Choroid plexus epithelial cell (primary cell): ENCODE measurements at places on chromosomes 4 and X.
A peak's percentile ranks its signal among the peaks of the same experiment; 100 is the strongest.

DNA sequence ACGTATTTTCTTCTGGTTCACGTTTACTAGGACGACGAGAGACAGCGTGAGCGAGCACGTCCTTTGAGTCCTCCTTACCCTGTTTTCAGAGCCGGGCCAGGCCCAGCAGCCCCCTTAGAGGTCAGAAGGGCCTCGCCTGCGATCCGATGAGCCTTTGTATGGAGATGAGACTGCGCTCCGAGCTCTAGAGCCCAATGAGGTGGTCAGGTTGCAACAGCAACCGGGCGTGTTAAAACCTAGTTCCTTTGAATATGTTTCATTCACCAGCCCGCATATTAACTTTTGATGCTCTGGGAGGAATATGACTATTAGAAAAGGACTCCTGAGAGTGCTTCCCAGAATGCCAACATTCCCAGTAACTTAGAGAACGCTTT, 55.6 kb upstream of the TADA2B start:
- DNase-seq = peak; percentile 40

- no peak for DNase-seq
Observed at GRCh38 chrX:17634542-17635207, 102.6 kb upstream of the SCML1 start.

DNA sequence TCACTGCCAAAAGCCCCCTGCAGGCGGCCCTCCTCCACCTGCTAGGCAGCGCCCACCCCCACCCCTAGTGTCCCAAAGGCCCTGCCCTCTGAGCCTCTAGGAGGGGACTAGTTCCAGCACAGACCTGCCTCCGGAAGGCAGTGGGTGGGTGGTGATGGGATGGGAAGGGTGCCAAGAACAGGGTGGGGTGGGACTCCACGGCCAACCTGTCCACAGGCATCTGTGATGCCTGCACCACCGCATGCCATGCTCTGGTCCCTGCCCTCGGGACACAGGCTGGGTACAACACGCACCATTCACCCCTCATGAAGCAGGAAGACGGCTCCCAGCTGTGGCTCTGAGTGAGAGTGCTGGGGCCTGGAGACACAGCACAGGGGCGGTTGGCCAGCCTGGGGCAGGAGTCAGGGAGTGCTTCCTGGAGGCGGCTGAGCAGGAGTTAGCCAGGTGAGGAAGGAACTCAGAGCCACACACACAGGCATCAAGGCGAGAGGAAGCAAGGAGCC, 243.1 kb upstream of the PSAPL1 start:
- DNase-seq = no peak

DNA sequence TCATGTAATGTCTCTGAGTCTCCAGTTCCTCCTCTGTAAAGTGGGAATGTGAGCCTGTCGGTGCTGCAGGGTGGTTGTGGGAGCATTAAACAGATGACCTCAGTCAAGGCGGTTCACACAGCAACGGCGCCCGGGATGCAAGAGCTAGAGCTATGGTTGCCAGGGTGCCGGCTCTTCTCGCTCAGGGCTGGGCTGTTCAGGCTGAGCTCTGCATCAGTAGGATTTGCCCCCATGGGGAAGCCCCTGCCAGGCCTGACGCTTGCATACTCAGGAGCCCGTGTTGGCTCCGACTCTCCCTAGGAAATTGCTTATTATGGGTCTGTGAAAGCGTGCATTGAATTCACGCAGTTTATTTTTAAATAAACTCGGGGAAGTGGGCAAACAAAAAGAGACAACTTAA, 67.3 kb downstream of the PSAPL1 start:
- DNase-seq = no peak

- peak; percentile 69 for DNase-seq
Observed at GRCh38 chr4:173264684-173265185, 69.4 kb downstream of the HMGB2 start.

DNA sequence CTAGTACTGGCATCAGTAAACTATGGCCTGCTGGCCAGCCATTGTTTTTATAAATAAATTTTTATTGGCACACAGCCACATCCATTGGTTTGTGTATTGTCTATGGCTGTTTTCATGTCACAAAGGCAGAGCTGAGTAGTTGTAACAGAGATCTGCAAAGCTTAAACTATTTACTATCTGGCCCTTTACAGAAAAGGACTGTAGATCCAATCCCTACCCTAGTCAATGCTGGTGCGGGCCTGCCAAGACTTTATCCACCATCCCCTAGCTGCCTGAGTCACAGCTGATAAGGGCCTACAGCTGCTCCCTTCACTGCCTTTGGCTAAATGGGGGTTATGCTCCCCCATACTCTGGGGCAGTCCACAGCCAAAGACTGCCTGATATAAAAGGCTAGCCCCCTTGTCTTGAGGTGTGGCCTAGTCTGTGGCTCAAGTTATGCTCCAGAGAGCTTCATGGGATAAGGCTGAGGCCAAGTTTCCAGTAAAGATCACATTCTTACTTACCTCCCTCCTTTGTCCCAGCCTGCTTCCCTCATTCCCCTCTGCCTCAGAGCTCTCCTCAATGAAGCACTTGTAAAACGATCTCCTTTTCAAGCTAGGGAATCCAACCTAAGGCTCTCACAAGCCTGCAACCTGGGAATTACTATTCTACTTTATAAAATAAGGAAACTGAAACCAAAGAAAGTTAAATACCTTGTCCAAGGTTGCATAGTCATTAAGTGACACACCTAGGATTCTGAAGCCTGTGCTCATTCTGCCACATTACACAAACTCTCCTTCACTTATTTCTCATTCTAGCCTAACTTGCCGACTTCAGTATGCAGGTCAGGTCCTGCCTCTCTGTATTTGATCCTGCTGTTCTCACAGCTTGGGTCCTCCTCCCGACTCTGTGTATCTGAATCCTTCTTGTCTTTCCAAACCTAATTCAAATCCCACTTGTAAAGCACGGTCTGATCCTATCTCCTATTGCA, 20.7 kb downstream of the ACE2 start:
- DNase-seq = peak; percentile 23

GRCh38 chrX:47501226-47502074, 18.4 kb upstream of the ZNF41 start:
- peak; percentile 73 for DNase-seq

GRCh38 chr4:121370729-121371325, 10.0 kb downstream of the QRFPR start:
- peak; percentile 67 for DNase-seq

- no peak for DNase-seq
Observed at GRCh38 chr4:138636781-138637180, 378.8 kb upstream of the NOCT start.

- no peak for DNase-seq
Observed at GRCh38 chrX:139286342-139286741, 244.2 kb upstream of the F9 start.

DNA sequence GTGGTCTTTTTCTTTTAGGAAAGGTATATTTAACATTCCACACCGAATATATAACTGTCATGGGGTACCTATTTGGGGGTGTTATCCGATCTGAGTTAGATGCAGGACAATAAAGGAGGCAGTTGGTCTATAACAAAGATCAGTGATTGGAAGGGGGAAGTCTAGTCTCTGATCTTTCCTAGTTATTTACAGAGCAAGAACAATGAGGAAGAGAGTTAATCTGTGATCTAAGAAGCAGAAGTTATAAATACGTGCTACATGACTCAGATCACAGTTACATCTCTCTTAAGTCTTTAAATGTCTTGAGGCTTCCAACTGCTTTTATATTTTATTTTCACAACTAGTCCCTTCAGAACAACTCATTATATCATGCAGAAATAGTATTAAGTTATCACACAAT, 33.2 kb upstream of the ARMCX4 start:
- no peak for DNase-seq

- peak; percentile 26 for DNase-seq
Observed at GRCh38 chrX:30864383-30864785, 24.7 kb downstream of the TAB3 start.

DNA sequence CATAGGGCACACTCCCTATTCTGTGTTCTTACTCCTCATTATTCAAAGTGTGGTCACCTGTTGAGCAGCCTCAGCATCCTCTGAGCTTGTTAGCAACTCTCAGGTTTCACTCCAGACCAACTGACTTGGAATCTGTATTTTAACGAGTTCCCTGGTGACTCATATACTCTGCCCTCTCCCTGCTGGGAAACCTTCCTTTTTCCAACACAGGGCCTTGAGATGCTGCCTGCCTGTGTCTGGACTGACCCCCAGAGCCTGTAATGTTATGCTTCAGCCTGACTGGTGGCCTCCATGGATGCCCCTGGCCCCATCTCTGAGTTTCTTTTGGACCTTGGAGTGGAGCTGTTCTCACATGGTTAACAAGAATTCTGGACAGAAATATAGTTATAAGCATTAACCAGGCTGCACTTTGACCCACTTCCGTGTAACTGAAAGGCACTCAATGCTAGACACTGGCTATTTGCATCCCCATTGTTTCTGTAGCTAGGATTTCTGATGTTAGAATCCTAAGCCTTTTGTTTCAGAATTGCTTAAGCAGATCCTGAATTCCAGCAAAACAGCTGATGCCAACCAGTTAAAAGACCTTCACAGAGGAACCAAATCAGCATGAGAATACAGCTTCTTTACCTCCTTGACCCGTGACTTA, 262.6 kb downstream of the STIM2 start:
- DNase-seq = no peak

GRCh38 chrX:9211269-9211668, 177.3 kb upstream of the FAM9B start:
- no peak for DNase-seq

DNA sequence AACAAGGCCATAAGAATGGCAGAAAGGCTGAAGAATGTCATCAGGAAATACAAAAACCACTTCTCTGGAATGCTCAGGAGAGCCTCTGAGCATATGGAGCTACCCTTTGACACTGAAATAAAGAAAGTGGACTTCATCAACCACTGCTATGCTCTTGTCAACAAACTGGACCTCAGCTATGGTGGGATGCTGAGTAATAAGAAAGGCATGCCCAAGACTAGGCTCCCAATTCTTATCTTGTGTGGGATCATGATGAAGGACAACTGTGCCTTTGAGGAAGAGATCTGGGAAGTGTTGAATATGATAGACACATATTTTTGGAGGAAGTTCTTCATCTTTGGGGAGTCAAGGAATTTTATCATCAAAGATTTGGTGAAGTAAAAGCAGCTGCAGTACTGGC, 86.9 kb upstream of the MAGEB16 start:
- peak; percentile 65 for DNase-seq

DNA sequence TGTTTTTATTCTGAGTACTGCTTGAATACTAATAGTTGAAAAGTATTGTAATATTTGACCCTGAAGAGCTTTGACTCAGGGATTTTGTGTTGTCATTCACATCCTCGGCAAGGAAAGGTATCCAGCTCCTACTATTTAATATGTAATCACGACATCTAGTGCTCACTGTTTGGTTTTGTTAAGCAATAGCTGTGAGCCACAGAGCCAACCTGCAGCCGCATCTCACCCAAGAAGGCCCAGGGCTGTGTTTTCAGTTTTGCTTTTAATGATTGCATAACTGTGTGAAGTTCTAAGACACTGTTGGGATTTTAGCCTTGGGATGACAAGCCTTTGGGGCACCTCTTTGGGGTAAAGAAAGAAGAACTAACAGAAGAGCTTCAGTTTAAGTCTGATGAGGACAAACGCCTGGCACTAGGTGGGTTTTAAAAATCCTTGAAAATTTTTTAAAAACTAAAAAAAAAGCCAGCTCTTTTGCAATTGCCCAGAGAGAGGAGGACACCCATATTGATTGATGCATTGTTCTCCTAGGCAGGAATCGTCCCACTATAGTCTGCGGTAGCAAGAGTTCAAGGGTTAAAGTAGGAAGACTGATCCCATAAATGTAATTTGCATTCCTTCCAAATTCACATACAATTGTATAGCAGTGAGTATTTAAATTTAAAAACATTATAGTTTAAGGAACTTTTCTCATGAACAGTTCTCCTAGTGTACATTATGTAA, 157.8 kb downstream of the RELL1 start:
- peak; percentile 14 for DNase-seq

GRCh38 chr4:119139822-119140252, 4.2 kb downstream of the MYOZ2 start:
- no peak for DNase-seq

DNA sequence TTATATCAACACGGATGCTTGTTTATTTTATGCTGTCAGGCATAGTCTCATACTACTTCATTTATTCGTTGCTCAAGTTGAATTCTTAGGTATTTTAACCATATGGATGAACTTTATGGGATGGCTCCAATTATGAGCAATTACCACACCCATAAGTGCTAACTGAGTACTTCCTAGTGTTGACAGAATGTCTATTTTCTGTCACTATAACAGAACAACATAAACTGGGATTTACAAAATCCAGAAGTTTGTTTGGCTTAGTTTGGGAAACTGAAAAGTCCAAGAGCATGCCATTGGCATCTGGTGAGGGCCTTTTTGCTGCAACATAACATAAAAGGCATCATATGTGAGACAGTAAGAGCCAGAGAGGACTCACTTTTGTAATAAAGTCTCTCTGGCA, 21.0 kb downstream of the SULT1E1 start:
- DNase-seq = no peak

DNA sequence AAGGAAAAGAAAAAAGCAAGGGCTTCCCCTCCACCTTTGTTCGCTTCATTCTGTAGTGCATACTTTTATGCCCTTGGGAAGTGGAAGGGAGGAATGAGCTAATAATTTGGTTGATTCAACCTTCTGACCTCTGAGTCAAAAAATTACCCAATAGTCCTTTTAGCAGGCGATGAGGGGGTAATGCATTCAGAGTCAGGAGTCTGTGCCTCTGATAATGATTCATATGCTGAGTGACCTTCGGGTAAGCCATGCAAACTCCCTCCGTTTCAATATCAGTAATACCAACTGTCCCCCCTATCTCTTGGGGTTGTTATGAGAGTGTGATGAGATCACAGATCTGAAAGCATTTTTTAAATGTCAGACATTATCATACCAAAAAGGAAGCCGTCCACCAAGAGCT, 41.6 kb upstream of the ACSL4 start:
- DNase-seq = peak; percentile 82
